ENCODE measurements at places on chromosomes 11 and 22. TPM values are rescaled to one million over a fixed set of nuclear protein-coding genes. Genes with fewer than 3 reads are reported as not detected.
A peak's percentile ranks its signal among the peaks of the same experiment; 100 is the strongest.

- no peak for DNase-seq
These were observed 123.6 kb downstream of the CCDC34 start for GRCh38 chr11:27239305-27239942.

The SCUBE1 gene
- 0.23 TPM for total RNA-seq

DNA sequence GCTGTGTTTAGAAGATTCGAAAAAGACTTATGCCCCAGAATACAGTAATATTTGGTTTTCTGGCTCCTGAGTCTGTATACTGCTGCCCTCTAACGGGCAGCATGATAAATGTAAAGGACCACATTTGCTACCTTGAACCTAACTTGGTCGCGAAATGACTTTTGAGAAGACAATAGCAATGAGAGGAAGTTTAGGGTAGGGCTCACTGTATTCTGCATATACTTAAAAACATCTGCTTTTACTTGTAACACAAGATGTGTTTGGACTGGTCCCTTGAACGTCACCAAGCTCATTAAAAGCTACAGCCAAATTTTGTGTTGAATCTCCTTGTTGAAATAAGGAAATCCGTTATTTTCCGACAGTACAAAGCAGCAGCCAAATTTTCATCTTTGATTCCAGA lies 309.1 kb downstream of the SWAP70 start:
- peak; percentile 13 for DNase-seq

DNA sequence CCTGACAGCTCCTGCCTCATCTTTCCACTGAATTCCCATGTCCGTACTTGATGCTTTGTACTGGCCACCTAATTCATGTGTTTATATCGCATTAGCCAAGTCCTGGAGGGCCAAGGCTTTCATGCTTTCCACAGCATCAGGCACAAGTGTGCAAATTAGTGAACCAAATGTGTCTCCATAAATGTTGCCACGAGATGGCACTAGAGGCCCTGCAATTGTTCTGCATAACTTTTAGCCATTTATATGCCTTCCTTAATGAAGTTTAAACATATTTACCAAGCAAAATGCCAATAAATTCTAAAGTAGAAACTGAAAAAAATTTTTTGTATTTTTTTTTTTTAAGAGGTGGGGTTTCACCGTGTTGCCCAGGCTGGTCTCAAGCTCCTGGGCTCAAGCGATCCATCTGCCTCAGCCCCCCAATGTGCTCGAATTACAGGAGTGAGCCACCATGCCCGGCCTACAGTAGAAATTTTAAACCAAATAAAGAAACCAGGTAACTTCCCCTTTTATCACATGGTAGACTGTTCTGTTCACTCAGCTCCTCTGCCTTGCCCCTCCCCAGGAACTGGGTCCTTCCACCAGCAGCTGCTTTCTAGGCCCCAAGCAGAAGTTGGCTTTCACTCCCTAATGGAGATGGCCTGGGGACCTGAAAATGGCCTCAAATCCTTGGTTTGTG lies 20.8 kb upstream of the IL18BP start:
- DNase-seq = peak; percentile 21

The CRKL gene
- 82.2 TPM for total RNA-seq

All from activated naive CD8-positive, alpha-beta T cell treated with anti-CD3 and anti-CD28 coated beads for 36 hours (primary cell).